ENCODE measurements at places on chromosomes 16 and 17.

DNA sequence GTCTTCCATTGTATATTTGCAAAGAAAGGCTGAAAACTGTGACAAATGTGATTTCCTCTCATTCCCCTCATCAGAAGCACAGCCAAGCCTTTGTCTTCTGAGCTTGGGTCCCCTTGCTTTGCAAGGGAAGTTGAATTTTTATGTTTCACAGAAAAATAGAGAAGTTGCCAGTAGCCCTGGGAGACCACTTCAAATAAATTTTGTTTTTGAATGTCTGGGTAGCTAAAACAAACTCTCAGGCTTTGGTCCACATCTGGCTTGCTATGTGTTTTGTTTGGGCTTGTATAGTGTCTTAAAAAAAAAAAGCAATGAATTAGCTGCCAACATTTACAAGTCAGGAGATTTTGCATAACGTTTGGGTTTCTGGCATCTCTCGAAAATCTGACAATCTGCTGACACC is 24.1 kb downstream of the PIK3R6 start:
- H3K4me1 ChIP-seq: no peaks in the 10 kb centered on the region
- no peaks in the 10 kb centered on the region for H3K27me3 ChIP-seq
- no peaks in the 10 kb centered on the region for H3K36me3 ChIP-seq
- H3K4me3 ChIP-seq: no peak overlapping the region
- DNase-seq: no peak

DNA sequence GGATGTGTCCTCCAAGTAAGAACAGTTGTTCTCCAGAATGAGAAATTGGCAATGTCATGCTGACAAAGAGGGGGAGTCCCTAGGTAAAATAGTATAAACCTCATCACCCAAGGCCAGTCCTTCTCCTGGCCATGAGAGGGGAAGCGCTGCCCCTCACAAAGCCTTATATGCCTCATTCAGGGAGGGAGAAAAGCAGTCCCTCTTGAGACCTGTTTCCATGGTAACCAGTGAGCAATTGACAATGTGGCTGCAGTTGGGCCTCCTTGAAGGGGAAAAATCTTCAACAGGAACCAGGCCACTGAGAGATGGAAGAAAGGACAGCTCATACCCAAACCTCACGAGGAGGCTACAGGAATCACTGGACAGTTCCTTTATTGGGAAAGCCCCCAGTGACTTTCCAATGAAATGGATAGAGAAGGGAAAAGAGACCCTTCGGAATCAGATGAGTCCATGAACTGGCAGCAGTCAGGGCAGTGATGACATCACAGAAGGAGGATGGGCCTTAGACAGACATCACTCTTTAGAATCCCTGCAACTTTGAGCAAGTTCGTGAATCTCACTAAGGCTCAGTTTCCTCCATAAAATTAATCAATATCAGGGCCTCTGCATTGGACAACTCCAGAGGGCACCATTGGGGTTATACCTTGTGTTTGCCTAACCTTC is 275.7 kb downstream of the TOX3 start:
- peak; percentile 19 for DNase-seq
- no peak overlapping the region for H3K4me3 ChIP-seq
- peaks cover 22% of the 10 kb centered on the region for H3K4me1 ChIP-seq
- H3K36me3 ChIP-seq: no peaks in the 10 kb centered on the region

DNA sequence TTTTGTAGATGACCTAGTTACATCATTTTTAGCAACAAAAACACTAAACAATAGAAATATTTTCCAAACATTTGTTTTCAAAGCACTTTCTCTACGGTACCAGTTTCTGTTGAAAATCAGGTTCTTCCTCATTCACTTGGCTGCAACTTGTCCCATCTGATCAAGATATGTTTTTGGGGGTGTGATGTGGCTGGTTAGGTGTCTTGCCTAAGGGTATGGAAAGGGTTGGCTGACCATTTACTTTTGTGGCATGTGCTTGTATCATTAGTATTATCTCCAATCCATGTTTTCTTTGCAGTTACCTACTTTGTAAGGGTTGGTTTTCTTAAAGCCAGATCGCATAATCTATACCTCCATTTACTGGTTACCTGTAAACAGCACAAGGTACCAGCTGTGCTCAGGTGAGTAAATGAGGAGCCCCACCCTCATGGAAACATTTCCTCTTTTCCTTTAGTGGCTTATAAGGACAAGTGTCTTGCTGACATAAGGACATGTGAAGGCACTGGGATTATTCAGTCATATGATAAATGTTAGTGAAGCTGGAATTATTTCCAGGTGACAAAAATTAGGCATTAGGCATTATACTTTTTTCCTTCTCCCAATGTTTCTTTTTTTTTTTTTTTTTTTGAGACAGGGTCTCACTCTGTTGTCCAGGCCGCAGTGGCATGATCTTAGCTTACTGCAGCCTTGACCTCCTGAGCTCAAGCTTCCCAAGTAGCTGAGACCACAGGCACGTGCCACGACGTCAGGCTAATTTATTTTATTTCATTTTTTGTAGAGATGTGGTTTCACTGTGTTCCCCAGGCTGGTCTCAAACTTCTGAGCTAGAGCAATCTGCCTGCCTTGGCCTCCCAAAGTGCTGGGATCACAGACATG is 162.0 kb downstream of the CCDC182 start:
- no peaks in the 10 kb centered on the region for H3K36me3 ChIP-seq
- no peak for DNase-seq
- H3K4me3 ChIP-seq: no peak overlapping the region
- peaks cover 2% of the 10 kb centered on the region for H3K4me1 ChIP-seq
- no peaks in the 10 kb centered on the region for H3K27me3 ChIP-seq

DNA sequence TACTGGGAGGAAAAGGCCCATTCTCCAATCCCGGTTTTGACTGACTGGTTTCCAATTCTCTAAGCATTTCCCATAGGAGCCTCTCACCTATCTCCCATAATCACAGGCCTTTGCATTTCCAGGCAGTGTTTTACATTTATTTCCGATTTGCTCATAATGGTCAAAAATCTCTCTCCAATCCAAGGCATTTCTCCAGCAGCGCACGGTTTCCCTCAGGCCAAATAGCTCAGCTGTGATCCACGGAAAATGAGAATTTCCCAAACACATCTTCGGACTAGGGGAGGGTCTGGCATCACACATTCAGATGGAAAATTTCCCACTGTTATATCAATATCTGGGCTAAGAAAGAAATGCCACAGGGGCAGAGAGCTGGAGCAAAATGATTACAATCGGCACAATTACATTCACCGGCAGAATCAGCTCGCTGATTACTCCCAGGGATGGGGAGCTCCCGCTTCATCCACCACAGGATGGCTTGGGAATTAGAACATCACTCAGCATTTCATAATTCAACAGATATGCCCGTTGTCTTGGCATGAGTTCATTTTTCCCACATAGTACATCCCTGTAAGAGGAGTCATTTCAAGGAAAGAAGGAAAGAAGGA is 6.7 kb downstream of the PIPOX start:
- peaks cover 29% of the 10 kb centered on the region for H3K4me1 ChIP-seq
- H3K27ac ChIP-seq: no peak overlapping the region
- no peaks in the 10 kb centered on the region for H3K27me3 ChIP-seq
- no peak overlapping the region for H3K4me3 ChIP-seq

DNA sequence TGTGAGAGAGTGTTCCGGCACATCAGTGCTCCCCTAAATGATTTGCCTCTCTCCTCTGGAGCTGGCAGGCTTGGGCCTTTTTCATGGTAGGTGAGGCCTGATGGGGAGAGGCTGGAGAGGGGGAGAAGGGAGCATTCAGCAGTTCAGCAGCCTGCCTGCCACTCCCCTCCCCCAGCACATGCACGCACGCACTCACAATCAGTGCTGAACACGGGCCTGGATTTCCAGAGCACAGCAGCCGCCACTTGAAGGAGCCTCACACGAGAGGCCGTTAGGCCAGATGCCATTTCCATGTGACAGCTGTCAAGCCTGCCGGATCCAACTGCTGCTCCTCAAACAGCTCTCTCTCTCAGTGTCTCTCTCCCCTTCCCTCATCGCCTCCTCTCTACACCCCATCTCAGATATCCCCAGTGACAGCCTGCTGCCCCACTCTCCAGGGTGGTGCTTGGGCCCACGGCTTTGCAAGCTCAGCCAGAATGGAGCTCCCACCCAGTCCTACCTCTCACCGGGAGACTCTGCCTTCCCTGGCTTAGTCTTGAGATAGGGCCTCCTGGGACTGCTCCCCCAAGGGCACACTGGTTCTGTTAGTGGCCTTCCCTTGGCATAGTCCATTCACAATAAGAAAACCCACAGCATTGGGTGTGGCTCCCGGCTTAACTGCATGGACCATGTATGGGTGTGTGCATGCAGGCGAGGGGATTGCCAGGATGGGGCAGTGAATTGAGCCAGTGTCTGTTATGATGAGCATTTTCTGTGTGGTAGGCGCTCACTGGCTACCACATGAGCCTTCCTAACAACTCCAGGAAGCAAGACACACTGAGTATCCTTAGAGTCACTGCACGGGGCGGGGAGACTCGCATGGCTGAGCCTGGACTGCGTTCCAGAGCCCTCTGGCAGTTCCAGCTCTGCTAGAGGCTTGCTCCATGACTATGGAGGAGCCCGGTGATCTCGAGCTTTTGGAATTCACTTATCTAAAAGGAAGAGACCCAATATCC is 226.2 kb downstream of the CCDC182 start:
- peaks cover 4% of the 10 kb centered on the region for H3K4me1 ChIP-seq
- no peak for DNase-seq
- no peak overlapping the region for H3K4me3 ChIP-seq
- no peaks in the 10 kb centered on the region for H3K36me3 ChIP-seq
- H3K27me3 ChIP-seq: no peaks in the 10 kb centered on the region
- H3K27ac ChIP-seq: no peak overlapping the region

DNA sequence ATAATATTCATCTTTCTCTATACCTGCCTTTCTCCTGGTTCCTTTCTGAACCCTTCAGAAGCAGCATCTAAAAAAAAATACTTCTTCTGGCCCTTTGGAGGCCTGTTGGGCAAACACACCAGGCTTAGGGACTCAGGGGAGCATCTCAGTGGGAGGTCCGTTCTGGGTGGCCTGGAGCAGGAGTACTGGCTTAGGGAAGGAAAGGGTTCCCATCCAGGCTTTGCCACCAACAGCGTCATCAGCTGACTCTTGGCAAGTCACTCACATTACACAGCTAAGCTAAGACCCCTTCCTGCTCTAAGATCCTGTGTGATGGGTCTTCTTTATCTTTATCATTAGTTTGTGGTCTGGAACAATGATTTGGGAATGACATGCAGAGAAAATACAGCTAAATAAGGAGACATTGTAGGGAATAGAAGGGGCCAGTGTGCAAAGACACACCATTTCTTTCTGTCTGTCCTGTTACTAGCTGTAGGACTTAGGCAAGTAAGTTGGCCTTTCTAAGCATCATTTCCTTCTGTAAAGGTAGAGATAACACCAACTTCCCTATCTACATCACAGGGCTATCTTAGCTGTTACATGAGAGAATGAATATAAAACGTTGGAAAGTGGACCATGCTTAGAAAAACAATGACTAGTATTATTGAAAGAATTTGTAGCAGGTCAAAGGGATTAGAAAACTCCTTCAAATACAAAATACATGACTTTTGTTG is 9.9 kb downstream of the PCTP start:
- H3K4me1 ChIP-seq: no peaks in the 10 kb centered on the region
- DNase-seq: no peak
- H3K27ac ChIP-seq: no peak overlapping the region

- H3K27me3 ChIP-seq: peaks cover 11% of the 10 kb centered on the region
- DNase-seq: no peak
- no peak overlapping the region for H3K4me3 ChIP-seq
- H3K4me1 ChIP-seq: peaks cover 3% of the 10 kb centered on the region
- no peaks in the 10 kb centered on the region for H3K36me3 ChIP-seq
Measured at GRCh38 chr17:45437465-45438283, 5.0 kb upstream of the ARHGAP27 start.

- no peak overlapping the region for H3K27ac ChIP-seq
- peak overlapping the region; percentile 83 for H3K4me3 ChIP-seq
- 0 out of 2 replicates have a peak, but pooled peaks cover 3% of the 10 kb centered on the region for H3K36me3 ChIP-seq
- DNase-seq: peak; percentile 65
- peaks cover 19% of the 10 kb centered on the region for H3K4me1 ChIP-seq
Measured at GRCh38 chr17:7932483-7932891, 481 bp downstream of the CNTROB start.

DNA sequence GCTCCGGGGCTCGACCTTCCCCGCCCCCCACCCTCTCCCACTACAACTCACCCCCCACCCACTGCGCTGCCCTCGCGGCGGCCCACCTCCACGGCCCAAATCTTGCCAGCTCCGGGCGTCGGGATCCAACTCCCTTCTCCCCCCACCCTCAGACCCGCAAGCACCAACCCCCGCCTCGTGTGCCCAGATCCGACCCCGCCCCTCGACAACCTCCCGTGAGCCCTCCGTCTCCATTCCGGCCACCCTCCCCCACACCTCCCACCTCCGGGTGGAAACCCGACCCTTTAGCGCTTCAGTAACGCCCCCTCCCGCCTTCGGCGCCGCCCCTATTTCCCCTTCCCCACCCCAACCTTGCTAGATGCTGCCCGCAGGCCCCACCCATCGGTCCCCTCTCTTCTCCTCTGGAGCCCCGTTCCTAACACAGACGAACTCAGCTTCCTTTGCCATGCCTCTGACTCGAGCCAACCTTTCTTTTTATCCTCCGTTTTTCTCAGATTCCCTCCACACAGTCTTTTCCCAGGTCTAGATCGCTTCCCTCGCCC is 717 bp downstream of the UBE2Z start:
- peaks cover 26% of the 10 kb centered on the region for H3K4me1 ChIP-seq
- H3K27me3 ChIP-seq: no peaks in the 10 kb centered on the region
- H3K36me3 ChIP-seq: peaks cover 23% of the 10 kb centered on the region
- peak overlapping the region; percentile 87 for H3K27ac ChIP-seq
- peak; percentile 98 for DNase-seq

DNA sequence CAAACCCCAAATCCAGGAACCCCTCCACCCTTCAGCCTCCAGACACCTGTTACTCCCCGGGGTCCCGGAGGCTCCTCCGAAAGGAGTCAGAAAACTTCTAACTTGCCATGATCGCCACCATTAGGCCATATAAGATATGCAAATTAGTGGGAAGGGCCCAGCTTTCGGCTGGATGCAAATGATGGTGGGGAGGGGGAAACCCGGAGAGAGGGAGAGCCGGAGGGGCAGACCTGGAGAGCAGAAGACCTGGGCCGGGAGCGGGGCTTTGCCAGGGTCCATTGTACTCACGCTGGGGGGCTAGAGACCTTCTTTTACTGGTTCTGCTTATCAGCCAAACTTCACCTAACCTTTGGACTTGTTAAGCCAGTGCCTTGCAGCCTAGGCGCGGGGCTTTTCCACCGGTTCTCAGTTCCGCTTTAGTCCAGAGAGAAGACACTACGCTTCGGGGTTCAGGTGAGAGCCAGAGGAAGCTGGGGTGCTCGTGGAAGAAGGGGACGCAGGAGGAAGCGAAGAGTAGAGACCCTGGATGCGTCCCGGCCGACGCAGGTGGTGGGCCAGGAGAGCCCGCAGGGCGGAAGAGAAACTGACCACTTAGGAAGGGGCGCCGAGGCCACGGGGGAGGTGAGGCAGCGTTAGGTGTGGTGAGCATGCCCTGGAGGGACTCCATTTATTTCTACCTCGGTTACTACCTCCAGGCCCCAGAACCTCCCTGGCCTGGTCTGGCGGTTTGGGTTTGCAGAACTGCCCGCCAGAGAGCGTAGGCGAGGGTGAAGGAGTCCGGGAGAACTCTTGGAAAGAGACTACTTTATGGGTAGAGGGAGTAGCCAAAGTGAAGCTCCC is at the start of gene HNF1B:
Gene HNF1B, minus strand, starts transcription at position 99 of the 840 bp plus-strand sequence. CDS start 175 bp downstream, outside the sequence.
- peak; percentile 83 for DNase-seq
- H3K4me1 ChIP-seq: peaks cover 24% of the 10 kb centered on the region
- H3K36me3 ChIP-seq: no peaks in the 10 kb centered on the region
- H3K27me3 ChIP-seq: peaks cover 94% of the 10 kb centered on the region
- no peak within 1 kb of the TSS for H3K27ac ChIP-seq

GRCh38 chr17:59764292-59764741 is 56.9 kb downstream of the VMP1 start:
- no peak overlapping the region for H3K27ac ChIP-seq

GRCh38 chr17:17537311-17538099 is 41.3 kb upstream of the RASD1 start:
- H3K36me3 ChIP-seq: no peaks in the 10 kb centered on the region
- H3K4me3 ChIP-seq: no peak overlapping the region
- H3K27ac ChIP-seq: no peak overlapping the region

All from GM23338 (cell line).